Left lobe of liver (tissue), 2 donors: ENCODE measurements at places on chromosomes 16 and 17. TPM values are rescaled to one million over a fixed set of nuclear protein-coding genes. Genes with fewer than 3 reads are reported as not detected.

DNA sequence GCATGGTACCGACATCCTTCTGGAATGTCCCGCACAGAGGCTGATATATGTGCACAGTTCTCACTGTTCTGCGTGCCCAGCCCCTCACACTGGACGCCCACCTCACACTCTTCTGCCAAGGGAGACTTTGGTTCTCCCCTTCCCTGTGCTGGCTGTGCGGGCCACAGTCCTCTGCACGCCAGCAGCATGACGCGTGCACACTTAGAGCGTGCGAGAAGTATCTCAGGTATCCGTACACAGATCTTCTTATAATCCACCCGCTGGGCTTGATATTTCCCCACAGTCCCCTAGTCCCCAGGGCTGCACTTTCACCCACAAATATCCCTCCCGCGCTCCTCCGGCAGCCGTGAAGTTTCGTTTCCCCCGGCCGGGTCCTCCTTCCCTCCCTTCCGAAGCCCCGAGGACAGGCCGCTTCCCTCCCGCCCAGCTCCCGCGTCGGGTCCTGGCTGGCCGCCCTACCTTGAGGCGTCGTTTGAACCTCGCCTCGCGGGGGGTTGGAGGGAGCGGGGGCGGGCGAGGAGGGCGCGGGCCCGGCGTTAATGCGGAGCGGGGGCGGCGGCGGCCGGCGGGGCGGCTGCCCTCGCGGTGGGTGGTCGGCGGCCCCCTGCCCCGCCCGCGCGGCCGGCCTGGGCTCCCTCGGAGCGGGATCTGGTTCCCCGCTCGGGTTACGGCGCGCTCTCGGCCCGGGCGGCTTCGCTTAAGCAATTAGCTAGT lies 5.0 kb upstream of the FOXF1 start:
- no peak for DNase-seq

DNA sequence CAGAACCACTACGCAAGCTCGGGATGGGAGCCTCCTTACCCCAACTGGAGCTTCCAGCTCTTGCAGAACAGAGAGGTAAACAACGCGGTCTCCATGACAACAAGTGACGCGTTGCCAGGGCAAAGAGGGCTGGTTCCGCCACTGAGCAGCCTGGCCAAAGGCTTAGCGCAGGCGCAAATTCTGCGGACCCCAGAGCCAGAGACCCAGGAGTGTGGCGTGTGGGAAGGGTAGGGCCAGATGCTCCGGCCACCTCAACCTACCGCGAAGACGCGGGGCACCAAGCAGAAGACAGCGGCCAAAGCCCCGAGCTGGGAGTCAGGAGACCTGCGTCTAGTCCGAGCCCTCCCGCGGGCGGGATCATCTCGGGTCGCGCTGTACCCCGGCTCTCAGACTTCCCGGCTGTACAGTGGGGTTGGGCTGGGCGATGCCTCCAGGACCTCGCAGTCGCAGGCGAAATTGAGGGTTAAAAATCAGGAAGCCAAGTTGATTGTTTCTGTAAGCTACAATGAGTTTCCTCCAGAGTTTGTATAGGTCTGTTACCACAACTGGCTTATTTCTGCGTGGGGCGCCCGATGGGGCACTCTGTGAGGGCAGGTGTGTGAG lies at the start of gene TEKT1:
TSS of gene TEKT1 (minus strand) at position 69 of the 603 bp plus-strand sequence. CDS start 1,353 bp downstream, outside the sequence.
- peak; percentile 89 for DNase-seq

DNA sequence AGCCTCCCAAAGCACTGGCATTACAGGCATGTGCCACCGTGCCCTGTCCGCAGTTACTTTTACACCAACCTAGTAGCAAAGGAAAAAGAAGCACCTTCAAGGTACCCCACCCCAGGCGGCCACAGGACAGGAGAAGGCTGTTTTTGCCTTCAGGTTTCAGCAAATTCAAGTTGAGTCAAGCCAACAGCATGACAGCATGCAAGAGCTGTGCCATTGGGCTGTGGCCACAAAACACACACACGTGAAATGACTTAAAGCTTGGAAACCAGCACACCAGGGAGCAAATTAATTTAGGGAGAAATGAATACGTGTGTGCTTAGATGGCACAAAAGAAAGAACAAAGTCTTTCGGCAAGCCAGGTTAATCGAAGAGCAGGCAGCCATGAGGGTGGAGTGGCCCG lies 39.7 kb downstream of the ERCC4 start:
- DNase-seq: no peak

DNA sequence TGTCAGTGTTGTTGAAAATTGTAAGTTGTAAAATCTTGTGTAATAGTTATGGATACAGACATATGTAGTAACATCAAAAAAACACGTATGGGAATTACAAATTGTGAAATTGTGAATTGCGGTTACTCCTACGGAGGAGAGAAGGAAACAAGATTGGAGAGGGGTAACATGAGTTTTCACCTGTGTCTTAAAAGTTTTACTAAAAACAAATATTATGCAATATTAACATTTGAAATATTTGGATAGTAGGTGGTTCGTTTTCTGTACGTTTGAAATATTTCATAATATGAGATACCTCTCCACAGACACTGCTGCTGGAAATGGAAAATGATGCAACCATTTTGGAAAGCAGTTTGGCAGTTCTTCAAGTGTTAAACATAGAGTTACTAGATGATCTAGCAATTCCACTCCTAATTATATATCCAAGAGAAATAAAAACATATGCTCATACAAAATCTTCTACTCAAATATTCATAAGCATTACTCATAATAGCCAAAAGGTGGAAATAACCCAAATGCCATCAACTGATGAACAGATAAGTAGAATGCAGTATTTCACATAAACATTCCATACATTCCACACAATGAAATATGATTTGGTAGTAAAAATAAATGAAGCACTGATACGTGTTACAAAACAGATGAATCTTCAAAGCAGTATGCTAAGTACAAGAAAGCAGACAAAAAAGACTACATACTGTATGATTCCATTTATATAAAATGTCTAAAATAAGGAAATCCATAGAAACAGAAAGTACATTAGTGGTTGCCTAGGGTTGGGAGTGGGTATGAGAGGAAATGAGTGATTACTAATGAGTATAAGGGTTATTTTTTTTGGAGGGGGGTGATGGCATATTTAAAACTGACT lies 40.7 kb upstream of the ABCA10 start:
- DNase-seq: no peak

DNA sequence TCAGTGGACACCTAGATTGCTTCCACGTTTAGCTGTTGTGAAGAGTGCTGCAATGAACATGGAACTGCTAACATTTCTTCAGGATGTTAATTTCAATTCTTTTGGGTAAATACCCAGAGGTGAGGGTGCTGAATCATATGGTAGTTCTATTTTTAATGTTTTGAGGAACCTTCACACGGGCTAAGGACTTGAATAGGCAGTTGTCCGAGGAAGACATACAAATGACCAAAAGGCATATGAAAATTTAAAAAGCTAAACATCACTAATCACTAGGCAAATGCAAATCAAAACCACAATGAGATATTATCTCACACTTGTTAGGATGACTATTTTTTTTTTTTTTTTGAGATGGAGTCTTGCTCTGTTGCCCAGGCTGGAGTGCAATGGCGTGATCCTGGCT lies 173.3 kb downstream of the PRKCB start:
- DNase-seq: no peak

- peak; percentile 93 for DNase-seq
These were observed at the start of gene NRN1L for GRCh38 chr16:67884684-67885083. NRN1L (plus strand) TSS chr16:67884885; CDS start chr16:67884904, 19 bp downstream.

- no peak for DNase-seq
These were observed 11.4 kb downstream of the SLC5A10 start for GRCh38 chr17:18963126-18964017.

- no peak for DNase-seq
These were observed 4.0 kb downstream of the TGFB1I1 start for GRCh38 chr16:31475946-31476302.

DNA sequence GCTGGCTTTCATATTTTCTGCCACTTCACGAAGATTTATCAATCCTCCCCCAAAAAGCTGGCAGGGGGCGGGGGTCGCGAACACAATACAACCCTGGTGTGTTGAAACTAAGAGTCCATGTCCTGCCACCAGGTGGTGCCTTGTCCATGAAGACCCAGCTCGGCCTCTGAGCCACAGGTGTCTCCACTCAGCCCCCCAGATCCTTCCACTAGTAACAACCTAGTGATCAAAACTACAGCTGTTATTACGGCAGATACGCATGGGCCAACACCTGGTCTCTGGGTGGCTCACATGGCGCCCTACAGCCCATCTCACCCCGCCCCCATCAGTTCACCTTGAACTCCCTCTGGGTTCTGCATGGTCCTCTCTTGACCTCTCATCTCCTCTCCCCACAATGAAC lies 27.7 kb downstream of the USP7 start:
- DNase-seq: no peak

GRCh38 chr16:74224828-74225612 lies 71.6 kb upstream of the PSMD7 start:
- DNase-seq: no peak

DNA sequence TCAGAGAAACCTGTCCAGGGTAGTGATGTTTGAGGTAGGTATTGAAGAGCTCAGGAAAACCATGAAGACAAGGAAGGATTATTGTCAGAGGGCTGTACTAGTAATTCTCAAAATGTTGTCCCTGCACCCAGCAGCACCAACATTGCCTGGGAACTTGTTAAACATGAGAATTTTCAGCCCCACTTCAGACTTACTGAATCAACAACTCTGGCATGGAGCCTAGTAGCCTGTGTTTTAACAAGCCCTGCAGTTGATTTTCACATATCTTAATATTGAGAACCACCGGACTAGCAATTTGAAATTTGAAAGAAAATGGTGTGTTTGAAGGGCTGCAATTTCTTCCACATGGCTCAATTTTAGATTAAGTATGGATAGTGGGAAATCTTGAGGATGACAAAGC lies 2.8 kb upstream of the KIF2B start:
- DNase-seq: no peak

- DNase-seq: no peak
These were observed 102.0 kb downstream of the ITFG1 start for GRCh38 chr16:47358816-47359215.

RAPGEFL1 gene
- total RNA-seq: 19.3 TPM

RBFOX1 gene
- total RNA-seq: not detected

SKAP1 gene
- 20.9 TPM for total RNA-seq
